Hair follicle dermal papilla cell (primary cell): ENCODE measurements at places on chromosomes 12 and 14. TPM values are rescaled to one million over a fixed set of nuclear protein-coding genes. Genes with fewer than 3 reads are reported as not detected.

FGF23 gene
- total RNA-seq: not detected in 2 replicates

RD3L gene
- not detected in 2 replicates for total RNA-seq

CATSPERB gene
- not detected in 2 replicates for total RNA-seq

SERPINA1 gene
- 0.36 TPM in 1 of 2 replicates, not detected in the other for total RNA-seq

TMEM119 gene
- total RNA-seq: 904 and 1,008 TPM in 2 replicates

PIK3C2G gene
- not detected in 2 replicates for total RNA-seq

RBP5 gene
- total RNA-seq: not detected in 2 replicates

RNU6-8 gene
- not detected in 2 replicates for total RNA-seq

GXYLT1 gene
- total RNA-seq: 9.2 TPM in 2 replicates

SLC6A13 gene
- total RNA-seq: 0.36 TPM in 1 of 2 replicates, not detected in the other

ALDH1L2 gene
- 58.7 and 66.9 TPM in 2 replicates for total RNA-seq

TEDC1 gene
- total RNA-seq: 2.6 and 4.0 TPM in 2 replicates

RHEBL1 gene
- total RNA-seq: 0.36 TPM in 1 of 2 replicates, not detected in the other

ASCL1 gene
- total RNA-seq: not detected in 2 replicates

REM2 gene
- total RNA-seq: 0.12 TPM in 1 of 2 replicates, not detected in the other

TIMELESS gene
- total RNA-seq: 2.6 and 3.4 TPM in 2 replicates
